ENCODE measurements at places on chromosomes 6 and 20.

DNA sequence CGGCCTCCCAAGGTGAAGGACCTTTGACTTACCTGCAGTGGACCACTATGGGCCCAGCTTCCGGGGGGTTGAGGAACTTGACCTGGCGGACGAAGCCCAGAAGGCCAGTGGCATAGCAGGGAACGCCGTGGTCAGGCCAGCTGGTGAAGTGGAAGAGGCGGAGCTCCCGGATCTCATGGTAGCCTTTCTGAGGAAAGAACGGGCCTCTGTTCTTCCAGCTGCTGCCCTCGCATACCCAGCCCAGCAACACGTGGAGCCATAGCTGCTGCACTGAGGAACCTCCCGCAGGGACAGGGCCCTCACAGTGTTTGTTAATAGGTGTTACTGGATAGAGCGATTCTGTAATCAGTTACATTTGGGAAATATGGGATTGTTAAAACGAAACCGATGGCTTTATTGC lies 492.1 kb upstream of the CHD6 start:
- DNase-seq: no peak

- DNase-seq: no peak
Measured at GRCh38 chr6:90199900-90200299, 96.7 kb downstream of the BACH2 start.

DNA sequence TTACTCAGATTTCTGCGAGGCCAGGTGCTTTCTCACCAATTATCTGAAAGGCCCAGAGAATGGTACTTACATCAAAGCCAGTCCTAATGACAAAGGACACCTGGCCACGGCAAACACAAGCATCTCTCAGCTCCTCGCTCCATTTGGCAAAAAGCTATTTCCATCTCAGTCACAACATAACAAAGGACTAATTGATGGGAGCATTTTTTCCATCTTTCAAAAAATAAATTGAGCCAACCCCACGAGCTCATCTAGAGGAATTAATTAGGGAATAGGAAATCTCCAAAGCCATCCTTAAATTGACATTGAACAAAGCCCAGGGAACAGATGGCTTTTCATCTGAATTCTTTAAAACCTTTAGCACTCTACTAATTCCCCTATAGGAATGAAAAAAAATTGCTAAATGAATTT lies 236.7 kb downstream of the HAO1 start:
- no peak for DNase-seq

GRCh38 chr6:138235205-138235604 lies 16.9 kb upstream of the PBOV1 start:
- DNase-seq: no peak

GRCh38 chr20:48630342-48631075 lies 197.3 kb downstream of the PREX1 start:
- no peak for DNase-seq

DNA sequence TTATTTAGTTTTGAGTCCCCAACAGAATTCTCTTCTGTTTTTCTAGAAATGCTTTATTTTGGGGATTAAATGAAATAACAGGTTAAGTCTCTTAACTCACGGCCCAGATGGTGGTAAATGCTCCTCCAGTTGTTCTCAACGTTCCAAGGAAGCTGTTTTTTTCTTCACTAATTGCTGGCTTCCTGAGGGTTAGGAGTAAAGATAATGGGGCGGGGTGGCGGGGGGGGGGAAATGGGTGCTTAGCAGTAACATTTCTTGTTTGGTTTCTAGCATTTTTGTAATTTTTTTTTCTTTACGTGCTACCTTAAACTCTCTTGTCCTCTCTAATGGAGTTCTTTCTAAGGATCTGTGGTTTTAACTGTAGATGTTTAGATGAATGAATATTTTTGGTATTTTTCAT lies 2.2 kb downstream of the SRSF3 start:
- no peak for DNase-seq
